NCI-H2171 treated with DMSO at 0.1 percent for 48 hours (cell line): ENCODE measurements at places on chromosomes 1 and 21.

- DNase-seq = no peak
These were observed 102.4 kb upstream of the ETV3 start for GRCh38 chr1:157240495-157241184.

DNA sequence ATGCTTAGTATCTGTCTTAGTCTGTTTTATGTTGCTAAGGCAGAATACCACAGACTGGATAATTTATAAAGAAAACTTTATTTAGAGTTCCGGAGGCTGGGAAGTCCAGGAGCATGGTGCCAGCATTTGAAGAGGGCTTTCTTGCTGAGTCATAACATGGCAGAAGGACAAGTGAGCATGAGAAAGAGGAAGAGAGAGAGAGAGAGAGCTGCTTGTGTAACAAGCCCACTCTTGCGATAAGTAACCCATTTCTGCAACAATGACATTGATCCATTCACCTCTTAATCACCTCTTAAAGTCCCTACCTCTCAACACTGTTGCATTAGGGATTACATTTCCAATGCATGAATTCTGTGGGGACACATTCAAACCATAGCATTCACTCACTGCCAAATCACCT, 11.7 kb upstream of the MYOCOS start:
- DNase-seq = no peak

DNA sequence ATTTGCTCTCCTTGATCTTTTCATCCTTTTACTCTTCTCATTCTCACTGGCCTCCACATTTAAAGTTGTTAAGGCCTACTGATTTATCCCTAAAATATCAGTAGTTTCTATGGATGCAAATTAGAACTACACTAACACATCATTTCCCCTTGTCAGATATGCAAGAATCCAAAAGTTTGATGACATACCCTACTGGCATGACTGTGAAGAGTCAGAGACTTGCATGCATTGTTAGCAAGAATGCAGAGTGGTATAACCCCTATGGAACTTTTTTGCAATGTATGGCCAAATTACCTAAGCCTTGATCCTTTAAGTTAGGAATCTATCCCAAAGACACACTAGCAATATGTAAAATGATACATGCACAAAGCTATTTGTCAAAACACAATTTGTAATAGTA, 23.6 kb upstream of the HIVEP3 start:
- DNase-seq = no peak

- DNase-seq = peak; percentile 51
These were observed 70.8 kb upstream of the CASZ1 start for GRCh38 chr1:10867138-10867721.

DNA sequence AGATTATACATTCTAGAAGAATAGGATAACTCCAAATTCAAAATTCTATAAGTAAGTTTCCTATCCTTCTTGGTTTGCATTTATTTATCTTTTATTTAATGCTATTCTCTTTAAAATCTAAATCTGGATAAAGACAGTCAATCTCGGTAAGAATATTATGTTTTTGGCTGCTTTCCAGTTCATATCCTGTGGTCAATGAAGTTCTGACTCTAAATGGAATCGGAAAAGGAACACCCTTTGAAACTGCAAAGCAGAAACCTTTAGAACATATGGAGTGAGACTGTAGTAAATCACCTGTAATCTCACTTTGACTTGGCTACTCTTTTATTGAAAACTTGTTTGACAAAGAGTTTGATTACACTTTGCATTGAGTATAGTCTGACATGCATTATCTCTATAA, 85.2 kb downstream of the KIFAP3 start:
- DNase-seq = no peak

GRCh38 chr1:157487096-157487495, 65.2 kb downstream of the FCRL5 start:
- DNase-seq = no peak

- DNase-seq = no peak
These were observed 55.9 kb downstream of the MACO1 start for GRCh38 chr1:25486602-25487001.

- no peak for DNase-seq
These were observed 10.6 kb upstream of the TRIM33 start for GRCh38 chr1:114521396-114522263.

- no peak for DNase-seq
These were observed 42.0 kb downstream of the GNG12 start for GRCh38 chr1:67791261-67791660.

- no peak for DNase-seq
These were observed 1.1 kb upstream of the CD46 start for GRCh38 chr1:207750631-207751305.

DNA sequence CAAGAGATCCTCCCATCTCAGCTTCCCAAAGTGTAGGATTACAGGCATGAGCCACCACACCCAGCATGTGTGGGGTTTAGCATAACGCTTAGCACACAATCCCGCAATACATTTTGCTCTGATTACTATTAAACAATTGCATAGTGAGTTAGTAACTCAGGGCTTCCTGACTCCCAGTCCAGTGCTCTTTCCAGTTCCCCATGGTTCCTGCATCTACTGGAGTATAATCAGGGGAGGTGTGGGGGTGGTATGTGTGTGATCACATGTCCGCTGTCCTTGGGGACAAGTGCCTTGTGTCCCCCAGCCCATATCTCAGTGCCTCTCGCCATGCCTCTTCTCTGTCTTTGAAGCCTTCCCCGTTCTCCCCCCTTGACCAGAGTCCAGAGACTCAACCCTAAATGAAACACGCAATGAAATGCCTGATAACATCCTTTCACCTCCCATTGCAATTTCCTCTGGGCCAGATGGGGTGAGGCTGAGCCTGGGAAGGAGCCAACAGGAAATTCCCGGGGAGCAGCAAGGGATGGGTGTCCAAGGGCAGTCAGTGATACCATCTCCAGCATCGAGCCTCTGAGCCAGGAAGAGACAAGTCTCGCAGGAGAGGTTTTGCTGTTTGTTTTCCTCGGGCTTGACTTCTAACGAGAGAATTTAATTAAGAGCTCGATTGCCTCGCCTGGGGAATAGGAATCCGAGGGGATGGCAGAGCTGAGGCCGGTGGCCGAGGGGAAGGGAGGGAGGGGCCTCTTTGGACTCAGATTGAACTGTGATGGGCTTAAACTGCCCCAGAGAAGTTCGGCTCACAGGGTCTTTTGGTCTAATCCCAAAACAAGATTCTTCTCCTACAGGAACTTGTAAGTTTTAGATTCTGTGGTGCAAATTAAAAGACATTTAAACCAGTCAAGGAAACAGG, 7.7 kb upstream of the HTR1D start:
- DNase-seq = peak; percentile 15

GRCh38 chr1:217090060-217090911, 367.1 kb upstream of the ESRRG start:
- DNase-seq = peak; percentile 62

- DNase-seq = no peak
These were observed 122.2 kb downstream of the NAV1 start for GRCh38 chr1:201660931-201661822.

DNA sequence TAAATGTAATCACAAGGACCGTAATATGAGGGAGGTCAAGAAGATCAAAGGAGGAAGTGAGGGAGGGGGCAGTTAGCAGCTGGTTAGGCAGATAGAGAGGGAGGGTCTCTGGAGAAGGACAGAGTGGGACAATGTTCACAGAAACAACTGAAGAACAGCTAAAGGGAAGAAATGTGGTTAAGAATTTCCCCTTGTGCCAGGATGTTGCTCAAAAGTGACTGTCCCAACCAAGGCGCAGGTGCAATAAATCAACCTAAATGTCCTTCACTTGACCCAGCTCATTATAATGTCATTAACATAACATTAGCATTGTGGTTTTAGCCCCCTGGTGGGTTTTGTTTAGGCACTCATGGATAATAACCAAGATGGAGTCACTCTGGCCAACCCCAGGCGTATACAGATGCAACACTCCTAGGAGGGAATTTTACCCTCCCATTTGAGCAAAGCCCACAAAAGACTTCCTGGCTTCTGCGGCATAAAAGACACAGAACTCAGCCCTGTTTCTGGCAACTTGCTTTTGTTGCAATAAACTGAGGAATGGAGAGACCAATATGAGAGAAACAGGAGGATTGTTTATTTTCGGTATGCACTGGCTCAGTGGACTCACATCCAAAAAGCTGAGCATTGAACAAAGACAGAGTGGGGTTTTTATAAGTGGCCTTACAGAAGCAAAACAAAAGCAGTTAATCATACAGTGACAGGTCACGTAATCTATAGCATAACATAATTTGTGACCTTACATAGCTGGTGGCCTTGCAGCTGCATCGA, 7.3 kb upstream of the CA6 start:
- DNase-seq = no peak

- no peak for DNase-seq
These were observed 6.3 kb upstream of the ZNF496 start for GRCh38 chr1:247337961-247338360.

DNA sequence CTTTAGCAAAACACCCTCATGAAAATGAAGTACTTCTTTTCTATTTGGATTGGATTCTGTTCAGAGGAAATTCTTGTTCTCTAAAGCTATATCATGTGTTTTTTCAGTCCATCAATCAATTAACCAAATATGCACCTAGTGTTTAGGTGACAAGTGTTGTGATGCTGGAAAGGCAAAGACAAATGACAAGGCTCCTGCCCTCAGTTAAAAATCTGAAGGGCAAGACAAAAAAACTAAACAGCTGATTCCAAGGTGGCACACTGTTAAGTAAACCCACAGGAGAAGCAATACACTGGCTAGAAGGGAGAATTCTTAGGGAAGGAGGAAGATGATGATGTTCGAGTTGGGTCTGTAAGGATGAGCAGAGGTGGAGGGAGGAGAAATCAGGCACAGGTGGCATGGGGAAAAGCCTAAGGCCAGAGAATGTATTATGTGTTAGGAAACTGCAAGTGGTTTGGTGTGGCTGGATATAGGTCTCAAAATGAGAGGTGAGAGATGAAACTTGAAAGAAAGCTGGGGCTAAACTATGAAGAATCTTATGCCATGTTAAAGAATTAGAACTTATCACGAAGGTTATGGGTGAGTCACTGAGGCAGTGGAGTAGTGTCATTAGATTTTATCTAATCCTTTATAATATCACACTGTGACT, 51.8 kb upstream of the GFI1 start:
- no peak for DNase-seq

DNA sequence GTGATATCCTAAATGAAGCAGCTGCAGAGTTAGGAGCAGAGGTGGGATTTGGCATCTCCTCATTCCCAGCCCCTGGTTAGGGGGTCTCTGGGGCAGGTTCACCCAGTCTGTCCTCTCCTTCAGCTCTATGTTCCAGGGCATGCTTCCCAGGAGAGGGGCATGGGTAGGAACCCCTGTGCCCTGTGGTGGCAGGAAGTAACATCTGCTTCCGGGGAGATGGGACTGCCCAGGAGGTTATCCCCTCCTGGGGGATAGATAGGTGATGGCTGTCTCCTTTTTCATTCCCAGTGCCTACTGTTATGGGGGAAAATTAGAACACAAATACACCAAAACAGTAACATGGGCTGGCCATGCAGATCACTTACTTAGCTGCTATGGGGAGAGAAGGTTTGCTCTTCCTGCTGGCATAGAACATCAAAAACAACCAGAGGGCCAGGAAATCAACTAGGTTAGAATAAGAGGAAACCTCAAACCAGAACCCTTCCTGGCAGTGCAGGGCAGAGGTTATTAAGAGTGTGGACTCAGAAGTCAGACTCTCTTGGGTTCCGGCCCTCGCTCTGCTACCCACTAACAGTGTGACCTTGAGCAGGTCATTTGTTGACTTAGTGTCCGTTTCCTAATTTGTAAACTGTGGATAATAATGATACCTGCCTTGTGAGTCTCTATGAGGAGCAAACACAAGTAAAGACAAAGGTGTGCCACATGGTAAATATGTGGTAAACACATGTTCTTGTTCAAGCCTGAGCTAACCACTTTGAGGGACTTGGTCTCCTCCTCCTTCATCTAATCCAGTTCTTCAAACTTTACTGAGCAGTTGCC, 157.8 kb upstream of the JUN start:
- no peak for DNase-seq

DNA sequence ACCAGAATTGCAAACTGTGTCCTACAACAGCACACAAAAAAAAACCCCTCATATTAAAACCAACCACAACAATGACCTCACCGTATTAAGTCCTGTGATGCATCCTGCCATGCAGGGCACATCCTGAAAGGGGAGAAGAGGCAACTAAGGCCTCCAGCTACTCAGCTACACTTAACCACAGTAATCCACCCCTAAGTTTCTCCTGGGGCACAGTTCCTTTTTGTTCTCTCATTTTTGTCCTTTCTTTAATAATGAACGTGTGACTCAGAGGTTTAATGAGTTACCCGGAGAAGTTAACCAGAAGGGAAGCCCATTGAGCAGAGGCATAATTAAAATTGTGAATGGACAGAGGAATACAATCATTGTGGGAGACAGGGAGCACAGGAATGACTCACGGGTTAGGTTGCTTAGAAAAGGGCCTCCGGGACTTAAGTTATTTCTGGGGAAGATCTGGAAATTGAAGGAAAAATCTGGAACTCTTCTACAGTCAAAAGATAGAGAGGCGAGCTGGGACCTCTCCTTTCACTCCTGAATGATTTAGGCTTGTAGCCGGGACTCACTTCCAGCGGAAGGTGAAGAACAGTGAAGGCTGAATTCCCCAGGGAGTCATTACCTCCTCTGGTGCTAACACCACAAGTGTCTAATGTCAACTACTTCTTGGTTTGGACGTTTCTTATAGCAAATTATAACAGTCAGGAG, 36.9 kb upstream of the HIVEP3 start:
- DNase-seq = peak; percentile 31

GRCh38 chr1:52767596-52768280, 41.5 kb downstream of the ZYG11B start:
- no peak for DNase-seq

- no peak for DNase-seq
These were observed 64.5 kb downstream of the BCAR3 start for GRCh38 chr1:93616996-93617669.

DNA sequence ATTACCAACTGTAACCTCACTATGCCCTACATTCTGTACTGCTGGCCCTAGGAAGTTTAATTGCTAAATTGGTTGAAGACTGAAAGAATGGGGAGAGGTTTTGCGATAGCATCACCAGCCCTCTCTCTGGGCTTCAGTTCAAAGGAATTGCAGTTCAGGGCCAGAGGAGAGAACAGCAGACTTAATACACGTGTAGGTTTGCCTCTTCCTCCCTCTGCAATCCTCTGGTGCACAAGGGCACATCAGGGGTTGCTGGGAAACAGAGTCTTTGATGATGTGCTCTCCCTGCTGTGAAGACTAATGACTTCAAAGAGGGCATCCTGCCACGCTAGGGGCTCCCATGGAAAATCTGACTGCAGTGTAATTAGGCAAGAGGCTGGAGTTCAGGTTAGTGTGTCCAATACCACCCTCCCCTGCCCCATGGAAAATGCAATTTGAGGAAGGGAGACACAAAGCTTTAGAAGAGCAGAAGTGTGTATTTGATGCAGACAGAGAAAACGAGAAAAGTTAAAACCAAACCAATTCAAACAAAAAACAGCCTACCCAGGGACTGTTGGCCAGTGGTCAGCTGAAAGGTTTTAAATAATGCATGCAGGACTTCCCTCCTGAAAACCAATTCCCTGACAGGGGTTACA, 167.9 kb downstream of the ASTN1 start:
- peak; percentile 6 for DNase-seq

GRCh38 chr1:229024528-229025130, 246.3 kb upstream of the RAB4A start:
- DNase-seq = no peak

GRCh38 chr1:194629011-194629410, 1442.6 kb upstream of the B3GALT2 start:
- no peak for DNase-seq
